COLO829 (cell line): ENCODE measurements at places on chromosomes 13 and 19.

DNA sequence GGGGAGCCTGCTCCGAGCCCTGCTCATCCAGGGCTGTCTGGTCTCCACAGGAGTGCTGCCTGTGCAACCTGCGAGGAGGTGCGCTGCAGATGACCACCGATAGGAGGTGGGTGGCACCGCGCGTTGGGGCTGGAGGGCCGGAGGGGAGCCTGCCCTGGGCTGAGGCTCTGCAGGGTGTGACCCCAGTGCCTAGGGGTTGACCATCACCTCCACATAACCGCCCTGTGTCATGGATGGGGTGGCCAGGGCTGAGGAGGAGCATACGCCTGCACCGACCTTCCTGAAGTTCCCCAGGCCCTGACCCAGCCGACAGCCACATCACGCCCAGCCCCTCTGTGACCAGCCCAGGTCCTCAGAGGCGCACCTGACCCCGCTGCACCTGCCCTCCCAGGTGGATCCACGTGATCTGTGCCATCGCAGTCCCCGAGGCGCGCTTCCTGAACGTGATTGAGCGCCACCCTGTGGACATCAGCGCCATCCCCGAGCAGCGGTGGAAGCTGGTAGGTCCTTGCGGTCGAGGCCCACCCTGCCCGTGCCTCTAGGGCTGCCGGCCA lies 168.7 kb downstream of the KDM4B start:
- no peak for DNase-seq

DNA sequence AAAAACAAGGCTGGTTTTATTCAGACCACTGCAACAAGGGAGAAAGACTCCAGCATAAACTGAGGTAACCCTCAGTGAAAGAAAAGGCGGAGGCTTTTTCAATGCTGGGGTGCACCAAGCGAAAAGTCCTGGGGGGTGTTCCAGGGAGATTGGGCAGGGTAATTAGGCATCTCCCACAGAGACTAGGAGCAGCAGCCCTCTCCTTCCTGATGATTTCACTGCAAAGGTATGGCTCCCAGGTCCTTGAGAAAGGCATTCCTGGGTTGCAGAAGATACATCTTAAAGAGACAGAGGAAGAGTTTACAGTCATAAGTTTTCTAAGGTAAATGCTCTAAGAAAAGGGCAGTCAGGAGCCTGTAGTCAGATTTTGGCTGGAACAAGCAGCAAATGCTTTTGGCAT lies 412.0 kb downstream of the FOXO1 start:
- no peak for DNase-seq

DNA sequence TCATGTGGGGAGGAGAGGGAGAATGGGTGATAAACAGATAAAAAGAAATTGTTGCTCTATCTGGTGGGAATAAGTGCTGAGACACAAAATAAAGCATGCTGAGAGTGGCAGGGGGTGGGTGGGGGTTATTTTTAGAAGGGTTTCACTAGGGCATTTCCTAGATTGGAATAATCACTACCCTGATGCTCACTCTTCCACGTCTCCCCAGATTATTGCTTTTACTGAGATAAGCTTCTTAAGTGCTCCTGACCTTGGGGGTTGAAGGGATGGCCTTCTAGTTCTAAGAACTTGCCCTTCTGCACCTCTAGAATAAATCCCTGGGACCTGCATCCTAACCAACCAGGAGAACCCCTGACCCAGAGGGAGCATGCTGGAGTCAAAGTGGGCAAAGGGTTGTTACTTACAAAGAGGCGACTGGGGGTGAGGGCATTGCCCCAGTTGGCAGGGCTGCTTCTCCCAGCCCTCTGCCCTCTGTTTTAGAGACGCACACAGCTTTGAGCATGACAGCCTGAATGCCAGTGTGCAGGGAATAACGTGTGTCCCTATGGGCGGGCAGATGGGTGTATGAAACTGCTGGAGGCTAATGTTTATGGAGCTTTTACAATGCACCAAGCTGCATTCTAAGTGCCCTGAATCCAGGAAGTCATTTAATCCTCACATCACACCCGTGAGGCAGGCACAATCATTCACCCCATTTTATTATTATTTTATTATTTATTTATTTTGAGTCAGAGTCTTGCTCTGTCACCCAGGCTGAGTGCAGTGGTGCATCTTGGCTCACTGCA lies 743 bp downstream of the RDH8 start:
- no peak for DNase-seq

- no peak for DNase-seq
These were observed 27.2 kb downstream of the GPX4 start for GRCh38 chr19:1130771-1131717.

GRCh38 chr13:27658546-27658945 lies 36.9 kb downstream of the POLR1D start:
- DNase-seq: no peak

DNA sequence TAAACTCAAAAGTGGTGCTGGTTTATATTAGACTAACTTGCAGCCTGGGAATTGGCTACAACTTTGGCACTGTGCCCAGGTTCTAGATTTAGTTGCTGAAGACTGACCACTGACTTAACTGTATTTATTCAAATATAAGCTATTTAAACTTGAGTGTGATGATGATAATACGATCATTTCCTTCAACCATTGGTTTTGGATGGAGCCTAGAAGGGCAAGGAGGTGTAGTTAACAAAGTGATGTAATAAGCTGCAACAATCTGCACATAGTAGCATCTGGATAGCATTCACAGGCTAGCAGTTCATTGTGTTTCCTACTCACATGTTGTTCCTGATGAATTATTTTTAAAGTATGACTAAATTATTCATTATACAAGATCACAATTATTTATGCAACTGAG lies 55.2 kb upstream of the DACH1 start:
- no peak for DNase-seq

- DNase-seq: no peak
These were observed 17.4 kb upstream of the LILRA2 start for GRCh38 chr19:54556194-54556593.
